ENCODE measurements at places on chromosomes 12 and 14. TPM values are rescaled to one million over a fixed set of nuclear protein-coding genes. Genes with fewer than 3 reads are reported as not detected.
A peak's percentile ranks its signal among the peaks of the same experiment; 100 is the strongest.

- no peak for DNase-seq
Measured at GRCh38 chr12:67826148-67826547, 163.1 kb upstream of the IFNG-AS1 start.

SLC6A13 gene
- total RNA-seq, result not detected

GRCh38 chr14:93975791-93976476 is 436 bp downstream of the ASB2 start:
- DNase-seq, result no peak

FRMD6 gene
- 38.3 TPM for total RNA-seq

- peak; percentile 68 for DNase-seq
Measured at GRCh38 chr12:89373763-89374572, 21.7 kb upstream of the DUSP6 start.

- no peak for DNase-seq
Measured at GRCh38 chr12:29533815-29534489, 36.5 kb upstream of the OVCH1 start.

DNA sequence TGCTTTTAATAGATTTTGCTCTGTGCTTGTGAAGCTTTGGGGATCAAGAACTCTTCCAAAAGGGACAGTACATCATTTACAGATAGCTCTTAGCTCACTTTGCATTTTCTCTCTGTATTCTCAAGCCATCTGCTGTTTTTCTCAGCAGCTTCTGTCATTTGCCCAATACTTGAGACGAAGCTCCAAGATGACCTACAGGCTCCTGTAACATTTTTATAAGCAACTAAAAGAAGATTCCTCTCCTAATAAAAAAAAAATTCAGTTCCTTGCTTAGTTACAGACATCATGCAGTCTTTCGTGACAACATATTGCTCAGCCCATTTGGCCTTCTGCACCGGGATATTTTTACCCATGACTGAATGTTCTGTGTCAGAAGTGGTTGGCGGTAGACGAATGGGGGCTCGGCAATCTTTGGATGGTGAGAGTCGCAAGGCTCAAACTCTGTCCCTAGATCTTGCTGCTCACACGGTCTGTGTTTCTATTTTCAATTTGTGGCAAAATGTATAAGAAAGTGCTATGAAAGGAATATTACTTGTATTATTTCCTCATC is 215.6 kb downstream of the FSCB start:
- no peak for DNase-seq

DNA sequence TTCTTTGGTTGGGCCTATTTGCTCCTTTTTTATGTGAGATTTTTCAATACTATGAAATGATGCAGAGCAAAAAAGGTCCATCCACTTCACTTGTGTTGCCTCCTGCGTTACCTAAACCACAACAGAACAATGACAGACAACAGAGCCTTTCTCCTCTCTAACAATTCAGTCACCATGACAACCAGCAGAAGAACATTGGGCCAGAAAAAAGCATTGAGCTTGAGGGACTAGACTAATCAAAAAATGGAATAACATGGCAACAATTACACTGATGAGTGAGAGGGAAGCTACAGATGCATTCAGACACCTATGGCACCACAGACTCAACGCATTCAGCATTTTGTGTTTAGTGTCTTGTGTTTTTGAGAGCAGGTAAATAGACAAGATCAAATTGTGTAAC is 44.6 kb upstream of the PTCSC3 start:
- DNase-seq, result no peak

GRCh38 chr12:65596514-65597091 is 227.7 kb upstream of the HMGA2 start:
- no peak for DNase-seq

- peak; percentile 81 for DNase-seq
Measured at GRCh38 chr12:53217051-53217930, 10.2 kb upstream of the ITGB7 start.

CSRNP2 gene
- 20.5 TPM for total RNA-seq

DNA sequence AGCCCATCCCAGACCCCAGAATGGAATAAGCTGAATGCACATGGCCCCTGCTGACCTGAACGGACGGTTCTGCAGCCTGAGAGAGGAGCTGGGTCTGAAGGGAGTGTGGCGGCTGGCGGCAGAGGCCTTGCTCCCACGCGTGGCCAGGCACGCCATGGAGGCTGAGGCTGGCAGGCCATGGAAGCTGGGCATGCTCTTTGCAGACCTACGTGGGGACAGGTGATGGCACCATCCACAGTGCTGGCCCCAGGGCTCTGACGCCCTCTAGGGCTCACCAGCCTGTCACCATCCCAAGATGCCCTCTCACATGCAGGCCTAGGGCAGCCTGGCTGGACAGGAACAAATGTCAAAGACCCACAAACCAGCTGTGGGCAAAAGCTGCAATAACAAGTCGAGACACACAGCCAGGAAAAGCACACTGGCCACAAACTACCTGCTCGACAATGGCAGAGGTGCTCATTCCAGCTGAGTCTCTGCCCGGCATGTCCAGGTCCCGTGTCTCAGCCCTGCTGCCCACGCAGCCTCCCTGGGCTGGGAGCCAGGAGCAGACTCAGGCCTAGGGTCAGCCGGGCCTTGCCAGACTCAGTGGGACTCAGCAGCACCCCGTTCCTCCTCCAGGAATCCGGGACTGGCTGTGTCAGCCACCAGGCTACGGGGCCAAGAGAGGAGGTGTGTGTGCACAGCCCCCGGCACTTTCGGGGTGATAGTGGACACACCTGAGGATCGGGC is 19.7 kb downstream of the BTBD6 start:
- DNase-seq, result no peak

DDIT3 gene
- 43.3 TPM for total RNA-seq

SNRPF gene
- 6.6 TPM for total RNA-seq

CMA1 gene
- 1.2 TPM for total RNA-seq

DNA sequence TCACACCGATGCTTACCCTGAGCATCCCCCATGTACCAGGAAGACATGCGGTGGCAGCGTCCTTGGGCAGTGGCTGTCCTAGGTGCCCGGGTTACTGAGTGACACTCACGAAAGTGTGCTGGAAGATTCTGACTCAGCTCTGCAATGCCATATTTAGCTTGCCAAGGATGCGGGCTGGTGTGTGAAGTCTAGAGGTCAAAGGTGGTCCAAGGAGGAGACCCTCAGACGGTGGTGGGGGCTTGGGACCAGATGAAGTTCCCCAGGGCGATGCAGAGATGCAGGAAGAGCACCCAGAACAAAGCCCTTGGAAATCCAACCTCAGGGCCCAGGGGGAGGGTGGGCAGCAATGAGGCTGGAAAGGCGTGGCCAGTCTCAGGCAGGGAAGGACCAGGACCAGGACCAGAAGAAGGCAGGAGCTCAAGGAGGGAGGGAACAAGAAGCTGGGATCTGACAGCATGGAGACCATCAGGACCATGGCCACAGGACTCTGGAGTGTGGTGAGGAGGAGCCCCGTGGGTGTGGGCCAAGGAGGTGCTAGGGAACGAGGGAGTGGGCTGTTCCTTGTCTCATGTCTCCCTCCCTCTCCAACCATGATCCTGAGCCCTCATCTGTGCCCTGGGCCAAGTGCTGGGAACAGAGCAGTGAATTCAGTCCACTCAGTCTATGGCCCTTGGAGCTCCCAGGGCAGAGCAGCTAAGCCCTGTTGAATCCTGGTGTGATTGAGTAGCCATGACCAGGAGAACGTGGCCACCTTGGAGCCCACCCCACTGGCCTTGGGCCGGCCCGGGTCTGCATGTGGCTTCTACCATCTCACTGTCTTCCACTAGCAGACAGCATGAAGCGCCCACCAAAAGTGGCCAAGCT is 310.1 kb upstream of the DIO3 start:
- no peak for DNase-seq

- DNase-seq, result no peak
Measured at GRCh38 chr14:55798406-55798805, 218.4 kb downstream of the KTN1 start.

GRCh38 chr12:15971211-15971610 is 60.1 kb downstream of the DERA start:
- no peak for DNase-seq

LRRIQ1 gene
- total RNA-seq, result under 0.01 TPM

GRCh38 chr14:63454863-63455622 is 88.1 kb downstream of the PPP2R5E start:
- DNase-seq, result no peak

- DNase-seq, result no peak
Measured at GRCh38 chr14:29663281-29663801, 264.3 kb downstream of the PRKD1 start.

NKX2-1 gene
- not detected for total RNA-seq

DNA sequence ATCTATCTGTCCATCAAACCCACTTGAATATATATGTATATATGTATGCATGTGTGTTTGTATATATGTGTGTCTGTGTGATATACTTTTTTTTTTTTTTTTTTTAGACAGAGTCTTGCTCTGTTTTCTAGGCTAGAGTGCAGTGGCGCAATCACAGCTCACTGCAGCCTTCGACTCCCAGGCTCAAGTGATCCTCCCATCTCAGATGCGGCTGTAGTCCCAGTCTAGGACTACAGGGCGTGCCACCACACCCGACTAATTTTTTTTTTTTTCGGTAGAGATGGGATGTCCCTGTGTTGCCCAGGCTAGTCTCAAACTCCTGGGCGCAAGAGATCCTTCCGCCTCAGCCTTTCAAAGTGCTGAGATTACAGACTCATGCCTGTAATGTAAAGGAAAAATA is 13.0 kb upstream of the APOBEC1 start:
- no peak for DNase-seq

DNA sequence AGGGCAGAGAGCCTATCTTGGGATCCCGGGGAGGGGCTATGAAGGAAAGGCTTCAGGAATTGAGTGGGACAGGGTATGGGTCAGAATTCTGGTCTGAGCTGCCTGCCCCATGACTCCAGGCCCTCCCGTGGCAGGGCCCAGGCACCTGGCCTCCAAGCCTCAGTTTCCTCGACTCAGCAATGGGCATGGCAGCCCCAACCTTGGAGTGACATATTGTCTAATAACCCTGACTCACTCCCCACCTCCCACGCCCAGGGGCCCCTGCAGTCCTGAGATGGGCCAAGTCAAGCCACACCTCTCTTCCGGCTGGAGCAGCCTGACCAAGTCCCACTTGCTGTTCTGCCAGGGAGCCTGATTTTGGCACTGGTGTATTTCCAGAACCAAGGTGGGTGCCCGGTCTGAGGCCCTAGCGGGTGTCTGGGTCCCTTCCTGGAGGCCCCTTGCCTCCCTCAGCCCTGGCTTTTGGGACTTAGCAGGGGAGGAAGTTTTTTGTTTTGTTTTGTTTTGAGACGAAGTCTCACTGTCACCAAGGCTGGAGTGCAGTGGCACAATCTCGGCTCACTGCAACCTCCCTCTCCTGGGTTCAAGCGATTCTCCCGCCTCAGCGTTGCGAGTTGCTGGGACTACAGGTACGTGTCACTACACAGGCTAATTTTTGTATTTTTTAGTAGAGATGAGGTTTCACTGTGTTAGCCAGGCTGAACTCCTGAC is 40.3 kb upstream of the RCOR1 start:
- no peak for DNase-seq

DNA sequence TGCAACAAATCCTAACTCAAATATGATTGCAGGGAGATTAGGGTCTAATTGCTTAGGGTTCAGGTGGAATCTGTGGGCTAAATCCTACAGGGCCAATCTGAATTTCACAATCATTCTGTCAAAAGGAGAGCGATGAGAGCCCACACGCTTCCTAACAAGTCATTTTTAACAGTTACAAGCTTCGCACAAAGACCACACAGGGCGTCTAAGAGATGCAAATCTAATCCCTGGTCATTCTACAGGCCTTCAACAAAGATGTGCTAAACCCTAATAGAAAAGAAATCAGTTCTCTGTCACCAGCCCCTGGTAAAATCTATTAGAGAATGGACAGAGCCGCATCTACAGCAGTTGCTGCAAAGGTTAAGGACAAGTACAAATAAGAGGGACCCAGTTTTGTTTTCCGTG is 15.3 kb downstream of the NKX2-1 start:
- no peak for DNase-seq

DACT1 gene
- total RNA-seq, result 8.2 TPM

KRT71 gene
- not detected for total RNA-seq

DNA sequence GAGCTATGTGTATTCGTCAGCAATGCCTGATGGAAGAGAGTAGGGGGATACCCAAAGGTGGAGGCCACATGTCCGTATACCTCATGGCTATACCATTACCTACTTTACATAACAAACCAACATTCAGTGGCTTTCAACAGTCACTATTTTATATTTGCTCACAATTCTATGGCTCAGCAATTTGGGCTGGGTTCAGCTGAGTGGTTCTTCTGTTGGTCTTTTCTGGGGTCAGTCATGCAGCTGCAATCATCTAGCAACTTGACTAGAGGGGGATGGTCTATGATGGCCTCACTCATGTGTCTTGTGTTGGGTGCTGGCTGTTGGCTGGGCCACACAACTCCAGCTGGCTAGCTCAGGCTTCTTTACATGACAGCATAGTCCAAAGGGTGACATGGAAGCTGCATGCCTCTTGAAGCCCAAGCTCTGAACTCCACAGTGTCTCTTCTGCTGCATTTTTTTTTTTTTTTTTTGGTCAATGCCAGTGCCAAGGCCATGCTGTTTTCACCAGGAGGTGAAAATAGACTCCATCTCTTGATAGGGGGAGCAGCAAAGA is 53.7 kb downstream of the RIN3 start:
- DNase-seq, result no peak

HOXC6 gene
- not detected for total RNA-seq

- DNase-seq, result no peak
Measured at GRCh38 chr12:116662612-116663144, 75.2 kb downstream of the SPRING1 start.

- DNase-seq, result no peak
Measured at GRCh38 chr12:10097521-10097920, 1.3 kb downstream of the CLEC1A start.

DNA sequence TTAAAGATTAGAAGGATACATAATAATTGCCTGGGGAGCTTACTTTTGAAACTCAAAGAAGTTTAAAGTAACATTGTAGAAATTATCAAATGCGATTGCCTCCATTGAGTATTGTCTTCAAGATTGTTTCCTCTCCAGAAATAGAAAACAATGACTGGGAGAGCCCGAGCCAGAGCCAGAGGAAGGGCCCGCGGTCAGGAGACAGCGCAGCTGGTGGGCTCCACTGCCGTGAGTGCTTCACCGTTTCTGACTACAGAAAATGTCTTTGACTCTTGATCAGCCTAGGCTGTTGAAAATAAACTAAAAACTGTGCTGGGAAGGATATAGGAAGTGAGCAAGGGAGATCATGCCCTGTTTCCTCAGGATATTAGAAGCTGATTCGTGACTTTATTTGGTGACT is 4.8 kb downstream of the PIWIL1 start:
- DNase-seq, result no peak
